ENCODE measurements at places on chromosomes 5 and 9. TPM values are rescaled to one million over a fixed set of nuclear protein-coding genes. Genes with fewer than 3 reads are reported as not detected.

PNPLA7 gene
- total RNA-seq, result 0.71 TPM

SPIN1 gene
- 48.9 TPM for total RNA-seq

RMRP gene
- total RNA-seq, result 4.7 TPM

C9orf152 gene
- 0.25 TPM for total RNA-seq

CAMK4 gene
- not detected for total RNA-seq

MEIKIN gene
- total RNA-seq, result not detected

ANKRD20A1 gene
- 1.5 TPM for total RNA-seq

ANKDD1B gene
- total RNA-seq, result not detected

STK32A gene
- 0.30 TPM for total RNA-seq

KLHL3 gene
- 0.07 TPM for total RNA-seq

INSYN2B gene
- total RNA-seq, result 0.16 TPM

FEM1C gene
- total RNA-seq, result 6.8 TPM

LCN2 gene
- 7.2 TPM for total RNA-seq

ST8SIA4 gene
- 0.45 TPM for total RNA-seq

CAPSL gene
- total RNA-seq, result not detected

IL13 gene
- total RNA-seq, result not detected

ZNF608 gene
- 0.99 TPM for total RNA-seq

ARL14EPL gene
- total RNA-seq, result 0.10 TPM

CORO2A gene
- total RNA-seq, result 1.6 TPM

KCNN2 gene
- total RNA-seq, result 0.14 TPM

GBGT1 gene
- total RNA-seq, result 0.95 TPM

C5orf58 gene
- total RNA-seq, result not detected

PPP1R26 gene
- total RNA-seq, result 17.4 TPM

BTNL9 gene
- total RNA-seq, result 1.0 TPM

SMIM33 gene
- total RNA-seq, result not detected

OR2V2 gene
- total RNA-seq, result not detected

ANKRD18B gene
- 4.0 TPM for total RNA-seq

CCDC171 gene
- total RNA-seq, result 0.33 TPM

MYMK gene
- not detected for total RNA-seq
